ENCODE measurements at places on chromosomes 1 and 21. TPM values are rescaled to one million over a fixed set of nuclear protein-coding genes. Genes with fewer than 3 reads are reported as not detected.
A peak's percentile ranks its signal among the peaks of the same experiment; 100 is the strongest.

Gene IL19
- not detected for total RNA-seq

Gene AMY1B
- total RNA-seq, result not detected

Gene LMOD1
- 36.2 TPM for total RNA-seq

DNA sequence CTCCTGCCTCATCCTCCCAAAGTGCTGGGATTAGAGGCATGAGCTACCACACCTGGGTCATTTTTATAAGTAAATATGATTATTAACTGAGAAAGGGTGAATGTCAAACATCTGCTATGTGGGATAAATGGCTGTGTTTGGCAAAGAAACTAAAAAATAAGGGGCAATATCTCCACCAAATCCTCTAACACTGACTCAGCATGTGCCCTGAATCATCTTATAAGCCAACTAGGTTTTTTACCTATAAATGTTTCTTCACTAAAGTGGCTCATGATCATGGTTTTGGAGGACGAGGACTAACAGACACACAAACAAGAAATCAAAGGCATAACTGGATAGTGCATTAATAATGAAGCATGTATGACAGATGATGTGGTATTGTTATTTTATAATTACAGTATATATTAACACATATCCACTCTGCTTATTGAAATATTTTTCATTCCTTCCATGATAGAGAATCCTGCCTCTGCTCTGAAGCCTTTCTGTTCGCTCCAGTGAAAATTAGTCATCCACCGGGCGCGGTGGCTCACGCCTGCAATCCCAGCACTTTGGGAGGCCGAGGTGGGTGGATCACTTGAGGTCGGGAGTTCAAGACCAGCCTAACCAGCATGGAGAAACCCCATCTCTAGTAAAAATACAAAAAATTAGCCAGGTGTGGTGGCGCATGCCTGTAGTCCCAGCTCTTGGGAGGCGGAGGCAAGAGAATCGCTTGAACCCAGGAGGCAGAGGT lies 11.7 kb upstream of the ARHGAP29 start:
- no peak for DNase-seq

DNA sequence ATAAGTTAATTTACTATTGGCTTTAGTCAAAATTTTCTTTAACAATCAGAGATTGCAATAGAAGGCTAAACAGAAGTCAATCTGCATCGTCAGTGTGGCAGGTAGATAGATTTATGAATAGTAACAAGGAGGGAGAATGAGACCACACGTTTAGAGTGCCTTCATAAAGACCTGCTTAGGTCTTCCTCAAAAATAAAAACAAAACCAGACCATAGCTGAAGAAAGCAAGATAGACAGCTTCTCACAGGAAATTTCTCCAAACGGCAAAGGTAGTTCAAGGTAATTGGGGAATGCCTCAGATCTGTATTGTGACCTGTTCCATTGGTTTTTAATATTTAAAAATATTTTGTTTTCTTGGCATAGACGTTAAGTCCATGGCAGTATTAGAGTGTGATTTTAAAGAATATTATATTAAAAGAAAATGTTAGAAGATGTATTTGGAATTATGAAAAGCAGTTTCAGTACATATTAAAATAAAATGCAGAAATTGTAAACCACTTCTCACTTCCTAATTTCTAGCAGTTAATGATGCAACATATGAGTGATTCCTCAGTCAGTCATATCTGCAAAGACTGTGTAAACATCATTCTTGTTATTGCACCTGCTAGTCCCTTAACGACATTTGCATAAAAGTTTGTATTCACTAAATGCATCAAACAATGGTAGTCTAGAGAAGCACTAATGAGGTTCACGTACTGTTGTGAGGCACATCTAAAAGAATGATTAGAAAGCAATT lies 278.0 kb downstream of the HLX start:
- no peak for DNase-seq

DNA sequence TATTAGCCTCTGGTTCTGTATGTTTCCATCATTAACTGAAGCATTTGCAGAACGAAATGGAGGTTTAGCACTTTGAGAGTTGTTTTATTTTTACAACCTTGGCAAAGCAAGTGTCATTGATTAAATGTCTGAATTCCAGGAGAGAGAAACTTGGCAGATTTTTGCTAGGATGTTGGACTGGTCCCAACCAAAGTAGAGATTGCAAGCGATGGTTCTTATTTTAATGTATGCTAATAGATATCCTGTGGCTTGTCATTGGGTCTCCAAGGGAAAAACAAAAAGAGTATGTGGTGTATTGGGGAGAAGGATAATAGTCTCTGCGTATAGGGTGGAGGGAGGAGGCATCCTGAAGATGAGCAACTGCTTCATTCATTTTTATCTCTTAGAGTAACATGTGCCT lies 457.2 kb upstream of the RUNX1 start:
- no peak for DNase-seq

DNA sequence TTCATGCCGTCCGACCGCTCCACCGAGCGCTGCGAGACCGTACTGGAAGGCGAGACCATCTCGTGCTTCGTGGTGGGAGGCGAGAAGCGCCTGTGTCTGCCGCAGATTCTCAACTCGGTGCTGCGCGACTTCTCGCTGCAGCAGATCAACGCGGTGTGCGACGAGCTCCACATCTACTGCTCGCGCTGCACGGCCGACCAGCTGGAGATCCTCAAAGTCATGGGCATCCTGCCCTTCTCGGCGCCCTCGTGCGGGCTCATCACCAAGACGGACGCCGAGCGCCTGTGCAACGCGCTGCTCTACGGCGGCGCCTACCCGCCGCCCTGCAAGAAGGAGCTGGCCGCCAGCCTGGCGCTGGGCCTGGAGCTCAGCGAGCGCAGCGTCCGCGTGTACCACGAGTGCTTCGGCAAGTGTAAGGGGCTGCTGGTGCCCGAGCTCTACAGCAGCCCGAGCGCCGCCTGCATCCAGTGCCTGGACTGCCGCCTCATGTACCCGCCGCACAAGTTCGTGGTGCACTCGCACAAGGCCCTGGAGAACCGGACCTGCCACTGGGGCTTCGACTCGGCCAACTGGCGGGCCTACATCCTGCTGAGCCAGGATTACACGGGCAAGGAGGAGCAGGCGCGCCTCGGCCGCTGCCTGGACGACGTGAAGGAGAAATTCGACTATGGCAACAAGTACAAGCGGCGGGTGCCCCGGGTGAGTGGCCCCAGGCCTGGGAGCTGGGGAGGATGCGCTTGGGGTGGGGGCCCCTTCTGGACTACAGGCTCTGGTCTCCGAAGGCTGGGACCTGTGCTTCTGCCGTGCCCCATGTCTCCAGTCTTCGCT lies 1.1 kb downstream of the SKI start:
- peak; percentile 81 for DNase-seq

Gene LCE2B
- not detected for total RNA-seq

Gene SLAMF7
- total RNA-seq, result 1.9 TPM

DNA sequence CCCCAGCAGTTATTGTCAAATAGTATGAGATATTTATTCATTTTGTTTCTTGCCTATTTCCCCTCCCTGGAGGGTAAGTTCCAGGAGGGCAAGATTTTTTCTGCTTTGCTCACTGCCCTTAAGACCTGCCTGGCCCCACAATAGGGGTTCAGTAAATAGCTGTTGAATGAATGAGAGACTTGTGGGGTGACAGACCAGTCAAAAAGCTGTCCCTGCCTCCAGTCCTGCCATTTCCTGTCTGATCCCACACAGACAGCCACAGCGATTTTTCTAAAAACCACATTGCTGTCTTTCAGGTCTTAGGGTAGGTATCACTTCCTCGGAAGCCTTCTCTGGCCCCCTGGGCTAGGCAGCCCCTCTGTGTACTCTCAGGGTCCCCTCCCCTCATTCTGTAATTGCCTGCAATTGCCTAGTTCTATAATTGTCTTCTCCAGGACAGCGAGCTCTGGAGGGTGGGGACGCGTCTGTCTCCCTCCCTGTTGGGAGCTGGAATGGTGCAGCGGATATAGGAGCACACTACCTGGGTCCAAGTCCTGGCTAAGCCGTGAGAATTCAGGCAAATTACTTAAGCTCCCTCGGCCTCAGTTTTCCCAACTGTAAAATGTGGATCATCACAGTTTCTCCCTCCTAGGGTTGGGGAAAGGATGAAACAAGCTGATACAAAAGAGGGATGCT lies 1.8 kb upstream of the EXTL1 start:
- no peak for DNase-seq

Gene SELENOF
- total RNA-seq, result 130 TPM

Data from left cardiac atrium (tissue), 4 donors.